ENCODE measurements at places on chromosomes 5 and 9. TPM values are rescaled to one million over a fixed set of nuclear protein-coding genes. Genes with fewer than 3 reads are reported as not detected.
A peak's percentile ranks its signal among the peaks of the same experiment; 100 is the strongest.

DNA sequence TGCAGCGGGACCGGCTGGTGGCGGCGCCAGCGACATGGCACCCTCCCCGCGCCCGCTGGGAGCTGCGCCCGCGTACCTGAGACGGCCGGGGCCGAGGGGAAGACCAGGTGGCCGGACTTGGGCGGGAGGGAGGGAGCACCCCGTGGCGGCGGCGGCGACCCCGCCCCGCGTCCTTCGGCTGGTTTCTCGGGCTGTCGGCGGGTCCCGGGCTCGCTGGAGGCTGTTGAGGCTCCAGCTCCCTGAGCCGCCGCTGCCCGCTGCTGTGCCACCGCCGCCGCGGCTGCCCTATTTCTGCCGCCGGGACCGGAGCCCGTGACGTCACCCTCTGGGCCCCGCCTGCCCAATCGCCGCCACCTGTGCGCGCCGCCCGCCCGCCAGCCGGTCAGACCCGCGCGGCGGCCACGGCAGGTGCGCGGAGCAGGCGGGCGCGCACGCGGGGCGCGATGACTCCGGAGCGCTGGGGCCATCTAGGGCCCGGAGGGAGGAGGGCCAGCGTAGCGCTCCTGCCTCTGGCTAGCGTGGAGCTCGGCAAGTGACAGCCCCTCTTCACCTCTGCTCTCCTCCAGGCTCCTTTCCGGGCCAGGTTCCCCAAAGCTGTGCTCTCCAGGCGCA, at the start of gene FSTL4:
Gene FSTL4, minus strand, starts transcription at position 293 of the 612 bp plus-strand sequence.
- DNase-seq: no peak

Gene EIF4E1B
- not detected for total RNA-seq

DNA sequence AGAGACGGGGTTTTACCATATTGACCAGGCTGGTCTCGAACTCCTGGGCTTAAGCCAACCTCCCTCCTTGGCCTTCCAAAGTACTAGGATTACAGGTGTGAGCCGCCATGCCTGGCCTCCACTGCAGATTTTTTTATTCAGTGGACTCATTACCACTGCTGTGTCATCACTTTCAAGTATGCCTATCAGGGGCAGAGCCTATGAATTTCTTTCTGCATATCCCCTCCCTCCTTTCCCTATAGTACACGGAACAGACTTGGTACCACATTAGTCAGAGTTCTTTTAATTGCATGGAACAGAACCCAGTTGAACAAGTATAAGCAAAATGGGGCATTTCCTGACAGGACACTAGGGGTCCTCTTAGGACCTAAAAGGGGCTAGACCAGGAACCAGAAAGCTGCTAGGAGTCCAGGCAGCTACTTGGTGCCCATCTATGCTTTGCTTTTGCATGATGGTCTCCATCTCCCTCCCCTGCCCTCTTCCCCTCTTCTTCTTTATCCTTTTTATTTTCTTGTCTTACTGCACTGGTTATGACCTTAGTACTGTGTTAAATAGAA, 5.8 kb downstream of the BSPRY start:
- DNase-seq: no peak

- no peak for DNase-seq
Measured at GRCh38 chr5:112958093-112959088, 18.2 kb upstream of the DCP2 start.

- no peak for DNase-seq
Measured at GRCh38 chr9:134837529-134837928, 43.1 kb upstream of the FCN2 start.

DNA sequence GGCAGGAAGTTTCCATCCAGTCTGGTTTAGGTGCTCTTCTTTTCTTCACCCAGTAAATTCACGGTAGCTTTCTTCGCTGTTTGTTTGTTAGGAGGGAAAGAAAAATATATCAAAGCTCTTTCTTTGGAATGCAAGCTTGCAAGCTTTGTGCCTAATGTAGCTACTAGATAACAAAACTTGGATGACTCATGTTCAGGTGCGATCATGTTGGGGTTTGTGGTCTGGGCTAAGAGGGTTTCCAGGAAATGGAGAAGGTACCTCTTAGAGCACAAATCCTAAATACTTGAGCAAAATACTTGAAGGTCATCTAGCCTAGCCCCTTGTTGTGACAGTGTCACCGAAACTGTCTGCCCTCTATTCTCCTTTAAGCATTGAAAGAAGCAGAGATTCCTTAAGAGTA, 17.7 kb downstream of the SRP19 start:
- DNase-seq: peak; percentile 54

- no peak for DNase-seq
Measured at GRCh38 chr5:21613971-21614488, 1239.1 kb downstream of the CDH12 start.

Gene LCN12
- total RNA-seq: 2.1 TPM

DNA sequence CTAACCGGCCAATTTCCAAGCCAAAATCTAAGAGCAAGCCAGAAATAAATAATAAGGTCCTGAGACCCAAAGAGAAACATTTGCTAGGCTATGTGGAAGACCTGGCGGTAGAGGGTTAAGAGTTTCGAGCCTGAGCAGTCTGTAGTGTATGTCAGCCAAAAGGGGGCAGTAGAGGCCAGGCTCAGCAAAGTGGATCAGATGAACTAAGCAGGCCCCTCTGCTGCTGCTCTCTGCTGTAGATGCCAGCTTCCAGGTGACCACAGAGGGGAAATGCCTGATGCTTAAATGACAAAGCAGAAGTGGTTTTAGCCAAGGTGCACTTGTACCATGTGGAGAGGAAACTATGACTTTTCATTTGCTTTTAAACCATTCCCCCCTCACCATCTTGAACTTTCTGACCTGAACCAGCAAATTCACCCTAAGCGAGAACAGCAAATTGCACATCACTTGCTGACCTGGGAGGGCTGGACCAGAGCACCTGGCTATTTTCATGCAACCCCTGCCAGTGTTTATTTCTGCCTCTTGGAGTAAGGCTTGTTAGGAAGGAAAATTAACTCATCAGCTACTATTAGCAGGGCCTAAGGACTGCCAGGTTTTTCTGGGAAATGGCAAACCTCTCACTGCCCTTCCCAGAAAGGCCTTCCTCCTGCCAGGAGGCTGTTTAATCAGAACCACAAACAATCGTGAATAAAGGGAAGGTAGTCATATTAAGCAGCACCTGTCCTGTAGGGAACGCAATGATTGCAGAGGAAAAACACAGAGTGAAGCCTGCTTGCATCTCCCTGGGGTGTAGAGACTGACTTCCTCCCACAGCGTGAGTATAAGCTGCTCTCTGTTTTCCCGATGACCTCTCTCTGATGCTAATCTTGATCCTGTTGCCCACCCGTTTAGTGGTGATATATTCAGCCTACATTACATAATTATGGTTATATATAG, 818.2 kb downstream of the TLR4 start:
- DNase-seq: peak; percentile 8

- no peak for DNase-seq
Measured at GRCh38 chr5:77864997-77865396, 88.9 kb upstream of the TBCA start.

GRCh38 chr9:113154471-113154870, 3.7 kb downstream of the SLC31A2 start:
- DNase-seq: no peak

DNA sequence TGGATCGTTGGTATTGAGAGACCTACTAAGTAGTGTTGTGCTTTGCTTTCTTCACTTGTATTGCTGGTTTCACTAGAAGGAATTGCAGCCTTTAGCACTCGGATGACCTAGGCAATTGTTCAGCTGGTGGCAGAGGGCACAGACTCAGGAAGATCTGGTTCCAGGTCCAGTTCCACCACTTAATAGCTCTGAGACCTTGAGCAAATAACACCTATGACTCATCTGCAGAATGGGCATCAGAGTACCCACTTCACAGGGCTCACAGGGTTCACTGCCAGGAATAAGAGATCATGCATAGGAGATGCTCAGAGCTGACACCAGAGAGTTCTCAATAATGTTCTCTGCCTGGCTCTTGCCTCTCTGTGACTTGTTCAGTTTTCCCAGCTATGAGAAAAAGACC, 133.6 kb downstream of the SIL1 start:
- no peak for DNase-seq

Gene ZSWIM6
- 8.9 TPM for total RNA-seq

DNA sequence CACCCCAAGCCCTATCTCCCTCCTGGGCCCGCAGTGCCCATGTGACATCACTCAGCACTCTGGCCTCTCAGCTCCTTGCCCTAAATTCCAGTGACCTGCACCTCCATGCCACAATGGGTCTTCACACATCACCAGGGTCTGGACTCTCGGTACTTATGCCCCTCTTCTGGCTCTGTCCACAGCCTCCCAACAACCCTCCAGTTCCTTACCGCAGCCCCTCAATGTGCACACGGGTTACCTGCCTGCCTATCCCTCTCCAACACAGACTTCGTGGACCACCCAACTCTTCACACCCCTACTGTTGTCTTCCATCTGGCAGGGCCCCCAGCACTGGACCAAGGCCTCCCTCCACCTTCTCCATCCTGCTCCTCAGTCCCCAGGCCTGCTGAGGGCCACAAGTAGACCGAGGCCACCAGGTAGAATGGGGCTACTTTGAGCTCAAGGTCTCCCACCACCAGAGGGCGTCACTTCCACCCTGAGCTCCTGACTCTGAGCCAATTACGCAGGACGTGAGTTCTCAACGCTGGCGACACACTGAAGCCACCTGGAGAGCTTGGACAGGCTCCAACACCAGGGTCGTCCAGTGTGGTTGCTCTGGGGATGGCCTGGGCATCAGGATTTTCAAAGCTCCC, 172.1 kb downstream of the GABBR2 start:
- DNase-seq: peak; percentile 13

DNA sequence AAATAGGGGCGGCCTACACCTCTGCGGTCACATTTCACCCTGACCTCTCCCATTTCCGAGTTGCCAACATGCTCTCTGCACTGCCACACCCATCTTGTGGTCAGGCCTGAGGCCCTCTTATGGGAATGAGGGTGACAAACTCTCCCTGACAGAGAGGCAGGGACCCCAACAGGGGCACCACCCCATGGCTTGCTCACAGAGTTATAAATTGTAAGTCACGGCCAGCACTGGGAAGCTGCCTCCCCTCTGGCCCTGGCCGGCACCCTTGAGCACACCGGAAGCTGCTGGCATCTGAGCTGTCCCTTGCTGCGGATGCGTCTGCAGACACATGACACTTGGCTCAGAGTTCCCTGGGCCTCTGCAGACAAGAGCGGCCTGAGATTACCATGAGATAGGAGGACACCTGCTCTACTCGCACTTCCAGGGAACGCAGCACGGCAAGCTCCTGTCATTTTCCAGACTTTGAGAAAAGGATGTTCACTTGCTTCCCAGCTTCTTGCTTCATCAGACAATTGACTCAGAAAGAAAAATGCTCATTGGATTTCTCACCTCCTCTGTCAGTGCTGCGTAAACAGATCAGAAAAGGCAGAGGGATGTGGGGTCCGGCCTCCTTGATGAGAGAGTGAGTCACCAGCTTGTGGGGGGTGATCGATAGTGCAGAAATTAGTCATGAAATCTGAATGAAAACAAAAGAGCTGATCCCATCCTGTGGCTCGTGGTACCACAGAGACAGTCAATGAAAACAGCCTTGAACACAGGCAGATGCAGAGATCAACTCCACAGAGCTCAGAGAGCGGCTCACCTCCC, 269.8 kb downstream of the SYK start:
- peak; percentile 62 for DNase-seq

GRCh38 chr5:181241393-181241975, 2.2 kb downstream of the RACK1 start:
- DNase-seq: no peak

- DNase-seq: no peak
Measured at GRCh38 chr5:173923218-173924095, 35.3 kb downstream of the CPEB4 start.

Gene IRX2
- total RNA-seq: not detected

Gene NIM1K
- 0.76 TPM for total RNA-seq

- no peak for DNase-seq
Measured at GRCh38 chr5:14445576-14446290, 135.9 kb upstream of the OTULINL start.

Gene PCDHGB5
- 0.92 TPM for total RNA-seq

Gene CDKN2A
- total RNA-seq: 5.8 TPM

DNA sequence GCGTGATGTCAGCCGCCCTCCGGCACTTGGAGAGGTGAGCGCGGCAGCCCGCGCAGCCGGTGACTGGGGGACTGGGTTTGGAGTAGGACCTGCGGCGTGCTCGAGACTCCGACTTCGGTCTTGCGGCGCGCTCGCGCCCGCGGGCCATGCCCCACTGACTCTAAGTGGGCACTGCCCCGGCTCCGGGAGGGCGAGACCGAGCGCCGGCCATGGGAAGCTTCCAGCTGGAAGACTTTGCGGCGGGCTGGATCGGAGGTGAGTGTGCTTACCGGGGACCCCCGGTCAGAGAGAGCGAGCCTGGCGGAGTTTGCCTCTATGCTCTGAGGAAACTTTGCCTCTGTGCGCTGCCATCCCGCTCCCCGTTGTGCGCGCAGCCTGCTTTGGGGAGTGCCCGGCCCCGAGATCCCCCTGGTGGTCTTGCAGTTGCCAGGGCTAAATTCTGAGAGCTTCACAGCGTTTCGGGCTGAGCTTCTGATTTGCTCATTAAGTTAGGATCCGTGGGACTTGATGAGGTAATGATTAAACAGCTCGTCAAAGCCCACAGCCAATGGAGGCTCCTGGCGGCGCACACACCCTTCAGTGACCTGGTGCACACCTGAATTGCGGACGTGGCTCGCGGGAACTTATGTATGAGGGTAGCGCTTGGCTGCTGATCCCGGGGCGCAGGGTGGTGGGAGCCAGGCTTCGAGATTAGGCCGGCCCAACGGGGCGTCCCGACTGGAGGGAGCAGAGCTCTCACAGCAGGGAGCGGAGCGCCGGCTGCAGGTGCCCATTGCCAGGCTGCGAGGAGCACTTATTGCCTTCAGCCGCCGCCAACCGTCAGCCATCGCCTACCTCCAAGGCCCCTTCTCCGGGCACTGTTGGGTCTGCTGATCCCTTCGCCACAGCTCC, at the start of gene SLC25A48:
Gene SLC25A48, plus strand, starts transcription at position 25 of the 891 bp plus-strand sequence. Its CDS starts 185 bp downstream, at position 210.
- DNase-seq: peak; percentile 22

GRCh38 chr9:90847971-90848370, 46.4 kb downstream of the SYK start:
- no peak for DNase-seq

Data from activated T-helper 2 cell treated with anti-CD3 and anti-CD28 coated beads, Interferon-gamma antibody, Interleukin-2, Interleukin-4, amounts not matched to agents 10 μg/mL and 5 μg/mL and 100 μg/mL, durations not matched to agents 14 hours and 24 hours and 36 hours (primary cell).